Omental fat pad (tissue), 4 donors: ENCODE measurements at places on chromosomes 12 and 14. TPM values are rescaled to one million over a fixed set of nuclear protein-coding genes. Genes with fewer than 3 reads are reported as not detected.

GPR137C gene
- total RNA-seq: 1.1 TPM

SLC8A3 gene
- total RNA-seq: not detected

PSMA3 gene
- total RNA-seq: 91.8 TPM

CLEC1B gene
- not detected for total RNA-seq

DNA sequence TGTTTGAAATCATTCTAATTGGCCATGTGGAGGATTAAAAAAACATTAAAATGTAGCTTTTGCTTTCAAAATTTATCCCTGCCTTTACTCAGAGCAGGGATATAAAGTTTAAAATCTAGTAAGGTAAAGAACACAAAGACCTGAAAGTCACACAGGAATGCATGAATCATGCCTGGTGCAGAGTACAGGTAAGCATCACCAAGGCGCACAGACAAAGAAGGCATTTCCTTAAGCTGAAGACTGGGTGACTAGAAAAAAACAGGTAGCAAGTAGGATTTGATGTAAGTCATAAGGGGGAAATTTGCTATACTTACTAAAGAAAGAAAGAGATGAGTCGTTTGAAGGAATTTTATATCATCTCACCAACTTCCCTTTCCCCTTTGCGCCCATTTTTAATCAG is 405.6 kb downstream of the GXYLT1 start:
- DNase-seq: no peak

- DNase-seq: no peak
These were observed 178.1 kb downstream of the ACSS3 start for GRCh38 chr12:81255947-81256346.

DNA sequence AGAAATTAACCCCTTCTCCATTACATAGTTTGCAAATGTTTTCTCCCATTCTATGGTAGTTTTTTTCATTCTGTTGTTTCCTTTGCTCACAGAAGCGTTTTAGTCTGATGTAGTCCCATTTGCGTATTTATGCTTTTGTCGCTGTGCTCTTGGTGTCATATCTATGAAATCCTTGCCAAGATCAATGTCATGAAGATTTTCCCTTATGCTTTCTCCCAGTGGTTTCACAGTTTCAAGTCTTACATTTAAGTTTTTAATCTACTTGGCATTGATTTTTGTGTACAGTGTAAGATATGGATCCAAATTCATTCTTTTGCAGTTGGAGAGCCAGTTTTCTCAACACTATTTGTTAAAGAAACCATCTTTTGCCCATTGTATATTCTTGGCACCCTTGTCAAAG is 357.6 kb downstream of the APAF1 start:
- DNase-seq: no peak

DNA sequence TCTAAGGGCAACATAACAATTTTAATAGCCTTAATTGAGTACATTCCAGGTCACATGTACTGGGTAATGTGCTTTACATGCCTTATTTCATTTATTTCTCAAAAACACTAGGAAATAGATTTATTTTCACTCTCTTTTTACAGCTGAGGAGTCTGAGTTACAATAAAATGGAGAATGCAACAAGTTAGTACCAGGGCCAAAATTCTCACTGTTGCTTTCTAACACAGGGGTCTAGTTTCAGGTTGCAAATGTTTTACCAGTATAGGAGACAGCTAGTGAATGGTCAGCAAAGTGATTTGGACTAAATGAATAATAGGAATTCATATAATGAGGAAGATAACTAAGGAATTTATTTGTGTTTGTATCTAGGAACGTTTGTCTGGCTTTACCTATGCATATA is 137.3 kb downstream of the RASSF9 start:
- no peak for DNase-seq

DNA sequence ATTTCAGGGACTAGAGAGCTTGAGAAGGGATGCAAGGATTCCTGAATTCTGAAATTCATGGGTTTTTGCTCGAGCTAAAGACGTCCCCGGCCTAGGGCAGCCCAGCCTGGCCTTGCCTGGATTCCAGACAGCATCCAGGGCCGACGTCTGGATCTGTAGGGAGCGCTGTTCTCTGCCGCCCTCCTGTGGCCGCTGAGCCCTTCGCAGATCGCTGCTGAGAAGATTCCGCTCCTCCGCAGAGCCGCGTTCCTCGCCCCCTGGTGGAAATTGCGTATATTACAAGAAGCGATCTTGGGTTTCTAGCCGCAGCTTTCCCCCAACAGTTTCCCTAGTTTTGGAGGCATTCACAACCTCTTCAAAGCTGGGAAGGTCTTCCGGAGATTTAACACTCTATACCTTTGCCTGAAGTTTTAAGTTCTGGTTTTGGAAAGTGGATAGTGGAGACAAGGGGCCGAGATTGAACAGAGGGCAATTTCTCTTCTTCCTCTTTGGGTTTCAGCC is 5.1 kb downstream of the CISTR start:
- DNase-seq: peak; percentile 73

DNA sequence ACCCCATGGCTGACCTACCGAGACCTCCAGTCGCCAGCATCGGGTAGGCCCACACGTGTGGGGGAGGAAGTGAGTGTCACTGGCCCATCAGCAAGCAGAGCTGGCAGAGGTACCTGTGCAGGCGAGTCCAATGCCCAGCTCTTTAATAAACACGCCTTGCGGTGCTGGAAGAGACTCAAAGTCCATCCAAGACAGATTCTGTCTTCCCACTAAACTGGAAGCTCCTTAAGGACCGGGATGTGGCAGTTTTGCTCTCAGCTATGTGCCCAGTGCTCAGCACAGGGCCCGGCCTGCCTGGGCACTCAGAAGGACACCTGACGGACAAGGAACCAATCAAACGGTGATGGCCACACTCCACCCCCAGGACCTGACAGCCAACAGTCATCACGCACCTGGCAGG is 65.0 kb downstream of the ITPK1 start:
- DNase-seq: no peak

DNA sequence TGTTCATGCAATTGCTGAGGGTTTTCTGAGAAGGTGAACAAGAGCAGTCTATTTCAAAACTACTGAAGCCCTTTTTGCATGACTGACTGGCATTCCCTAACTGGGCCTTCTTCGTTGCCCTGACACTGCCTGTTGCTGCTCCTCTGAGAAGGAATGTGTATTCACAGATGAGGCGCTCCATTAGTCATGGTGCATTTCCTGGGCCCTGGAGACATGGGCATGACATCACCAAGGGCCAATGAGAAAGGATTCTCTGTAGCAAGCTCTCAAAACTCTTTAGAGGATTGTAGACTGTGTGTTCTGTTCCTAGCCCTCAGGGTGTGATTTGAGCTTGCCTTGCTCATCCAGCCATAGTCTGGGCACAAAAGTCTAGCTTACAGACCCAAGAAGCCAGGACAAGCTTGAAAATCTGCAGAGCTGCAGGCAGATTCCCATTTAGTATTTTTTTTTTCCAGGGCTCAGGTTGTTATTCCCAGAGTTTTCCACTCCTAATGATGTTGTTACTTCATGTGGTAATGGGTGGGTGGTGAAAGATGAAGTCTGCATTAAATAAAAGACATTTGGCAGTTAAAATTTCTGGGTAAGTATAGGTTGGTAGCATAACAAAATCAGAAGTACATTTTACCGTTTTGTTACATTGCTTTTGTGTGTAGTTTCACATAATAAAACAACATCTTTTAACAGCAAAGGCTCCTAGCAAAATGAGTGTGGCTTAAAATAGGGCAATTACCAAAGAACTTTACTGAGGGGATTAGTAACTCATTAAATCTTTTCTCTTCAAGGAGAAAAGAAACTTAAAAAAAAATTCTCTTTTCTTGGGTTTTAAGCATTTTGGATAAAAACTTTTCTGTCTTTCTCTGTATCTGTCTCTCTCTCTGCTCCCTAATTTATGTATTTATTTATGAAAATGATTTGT is 318.4 kb downstream of the RAD51B start:
- DNase-seq: no peak

DNA sequence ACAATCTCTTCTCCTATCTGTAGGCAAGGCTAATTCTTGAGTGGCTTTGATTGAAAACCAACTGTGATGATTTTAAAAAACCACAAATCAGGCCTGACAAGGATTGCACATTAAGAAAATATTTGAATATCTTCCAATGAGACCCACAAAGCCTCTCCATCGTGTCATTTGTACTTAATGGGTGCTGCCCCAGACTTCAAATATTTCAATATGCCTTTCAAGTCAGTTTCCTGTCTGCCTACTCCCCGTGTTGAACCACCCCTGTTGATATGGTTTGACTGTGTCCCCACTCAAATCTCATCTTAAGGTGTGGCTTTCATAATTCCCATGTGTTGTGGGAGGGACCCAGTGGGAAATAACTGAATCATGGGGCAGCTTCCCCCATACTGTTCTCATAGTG is 159.7 kb upstream of the EGLN3 start:
- no peak for DNase-seq

- DNase-seq: no peak
These were observed 198.3 kb downstream of the TTC7B start for GRCh38 chr14:90617961-90618360.

- no peak for DNase-seq
These were observed 120.1 kb upstream of the MAX start for GRCh38 chr14:65222440-65222858.

GRCh38 chr12:1851151-1851701 is 30.9 kb downstream of the LRTM2 start:
- no peak for DNase-seq
